NCI-H526 (cell line): ENCODE measurements at places on chromosomes 2 and 18.

- DNase-seq = peak; percentile 36
Measured at GRCh38 chr2:218295029-218295428, 2.7 kb upstream of the TMBIM1 start.

GRCh38 chr2:77778917-77779316 lies 256.7 kb upstream of the LRRTM4 start:
- DNase-seq = no peak

- no peak for DNase-seq
Measured at GRCh38 chr18:62437235-62438017, 85.4 kb upstream of the ZCCHC2 start.

DNA sequence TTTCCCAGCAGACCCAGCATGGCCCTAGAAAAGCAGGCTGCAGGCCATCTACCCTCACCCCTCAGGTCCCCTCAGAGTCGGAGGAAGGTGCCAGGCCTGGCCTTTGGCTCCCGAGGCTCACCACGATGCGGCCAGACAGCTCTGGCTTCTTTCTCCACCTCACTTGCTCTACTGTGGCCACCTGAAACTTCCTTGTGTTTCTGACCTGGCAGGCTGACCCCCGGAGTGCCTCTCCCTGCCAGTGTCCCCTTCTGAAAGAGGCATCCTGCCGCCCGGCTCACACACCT lies 375.0 kb upstream of the HS6ST1 start:
- no peak for DNase-seq

DNA sequence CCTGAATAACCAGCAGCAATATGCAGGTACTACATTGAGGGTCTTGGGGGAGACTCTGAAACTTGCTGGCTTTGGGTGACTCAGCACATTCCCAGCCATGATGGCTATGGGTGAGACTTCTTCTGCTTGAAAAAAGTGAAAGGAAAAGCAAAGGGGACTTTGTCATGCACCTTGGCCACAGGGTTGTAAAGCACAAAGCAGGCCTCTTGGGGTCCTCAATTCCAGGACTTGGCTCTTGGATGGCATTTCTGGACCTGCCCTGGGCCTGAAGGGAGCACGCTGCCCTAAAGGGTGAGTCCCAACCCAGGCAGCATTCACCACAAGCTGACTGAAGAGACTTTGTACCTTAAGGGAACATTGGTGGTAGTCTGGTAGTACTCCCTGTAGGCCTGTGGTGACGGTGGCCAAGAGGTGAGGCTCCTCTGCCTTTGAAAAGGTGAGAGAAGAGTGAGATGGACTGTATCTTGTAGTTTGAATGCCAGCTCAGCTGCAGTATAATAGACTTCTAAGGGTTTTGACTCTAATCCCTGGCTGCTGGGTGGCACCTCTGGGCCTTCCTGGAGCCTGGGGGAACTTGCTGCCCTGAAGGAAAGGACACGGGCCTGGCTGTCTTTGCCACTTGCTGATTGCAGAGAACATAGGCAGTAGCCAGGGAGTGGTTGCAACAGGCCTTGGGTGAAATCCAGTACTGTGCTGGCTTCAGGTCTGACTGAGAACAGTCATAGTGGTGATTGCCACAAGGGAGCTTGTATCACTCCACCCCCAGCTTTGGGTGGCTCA lies 36.5 kb upstream of the CYTIP start:
- DNase-seq = no peak

DNA sequence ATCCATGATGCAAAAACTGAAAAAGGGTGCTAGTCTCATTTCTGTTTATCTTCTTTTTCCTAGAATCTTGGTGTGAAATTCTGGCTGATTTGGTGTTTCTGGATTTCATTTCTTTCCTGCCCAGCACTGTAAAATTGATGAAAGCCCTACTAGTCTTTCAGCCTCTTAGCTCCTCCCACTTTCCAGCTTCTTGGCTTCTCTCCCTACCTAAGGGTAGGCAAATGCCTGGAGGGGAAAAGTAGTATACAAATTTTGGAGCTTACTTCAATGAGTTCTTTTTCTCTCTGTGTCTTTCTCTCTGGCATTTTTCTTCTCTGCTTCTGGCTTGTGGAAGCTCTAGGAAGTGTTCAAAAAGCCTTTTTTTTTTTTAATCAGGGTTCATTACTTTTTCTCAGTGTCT lies 160.5 kb downstream of the XIRP2 start:
- no peak for DNase-seq

DNA sequence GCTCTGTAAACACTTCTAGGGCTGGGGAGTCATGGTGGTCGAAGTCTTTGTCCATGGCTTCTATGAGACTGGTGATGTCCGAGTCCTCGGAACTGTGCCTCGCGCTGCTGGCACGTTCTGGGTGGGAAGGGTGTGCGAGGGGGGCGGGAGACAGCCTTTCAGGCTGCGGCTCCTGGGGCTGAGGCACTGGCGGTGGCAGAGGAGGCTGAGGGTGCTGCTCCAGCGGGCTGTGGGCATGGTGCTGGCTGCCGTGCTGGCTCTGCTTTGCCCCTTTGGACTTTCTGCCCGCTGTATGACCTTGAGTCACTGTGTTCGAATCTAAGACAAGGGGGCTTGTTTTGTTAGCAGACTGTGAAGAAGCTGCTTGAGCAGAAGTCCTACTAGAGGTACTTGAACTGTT lies 79.0 kb downstream of the ZAP70 start:
- no peak for DNase-seq

- no peak for DNase-seq
Measured at GRCh38 chr2:172294983-172295382, 132.4 kb upstream of the ITGA6 start.

- no peak for DNase-seq
Measured at GRCh38 chr2:165796129-165796528, 2.1 kb upstream of the GALNT3 start.

- no peak for DNase-seq
Measured at GRCh38 chr2:10097352-10098148, 17.3 kb upstream of the CYS1 start.

DNA sequence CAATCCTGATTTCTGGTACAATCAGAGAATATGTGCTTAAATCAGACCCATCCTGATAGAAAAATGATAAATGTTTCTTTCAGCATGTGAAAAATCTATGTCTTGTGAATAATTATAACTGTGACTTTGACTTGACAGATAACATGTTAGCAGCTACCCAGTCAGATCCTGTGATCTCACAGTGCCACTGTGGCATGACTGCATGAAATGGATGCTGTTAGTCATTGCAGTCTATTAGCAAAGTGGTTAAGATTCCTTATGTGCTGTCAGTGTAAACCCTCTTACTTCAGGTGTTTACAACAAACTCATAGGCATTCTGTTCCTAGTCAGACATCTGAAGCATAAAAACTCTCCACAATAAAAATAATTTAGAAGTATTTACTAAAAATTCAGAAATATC lies 244.6 kb upstream of the RND3 start:
- no peak for DNase-seq
